Activated CD8-positive, alpha-beta T cell treated with anti-CD3 and anti-CD28 coated beads for 36 hours (primary cell): ENCODE measurements at places on chromosomes 13 and 19.
A peak's percentile ranks its signal among the peaks of the same experiment; 100 is the strongest.

GRCh38 chr19:31406106-31406505 is 56.9 kb upstream of the TSHZ3 start:
- no peaks in the 10 kb centered on the region for H3K36me3 ChIP-seq
- H3K27ac ChIP-seq: no peak overlapping the region
- H3K4me3 ChIP-seq: no peak overlapping the region
- H3K27me3 ChIP-seq: peaks cover 8% of the 10 kb centered on the region
- DNase-seq: no peak

GRCh38 chr19:815079-815774 is 6.5 kb downstream of the PLPPR3 start:
- DNase-seq: no peak
- no peak overlapping the region for H3K27ac ChIP-seq
- no peak overlapping the region for H3K4me3 ChIP-seq
- H3K4me1 ChIP-seq: no peaks in the 10 kb centered on the region
- H3K27me3 ChIP-seq: no peaks in the 10 kb centered on the region
- H3K36me3 ChIP-seq: peaks cover 35% of the 10 kb centered on the region

DNA sequence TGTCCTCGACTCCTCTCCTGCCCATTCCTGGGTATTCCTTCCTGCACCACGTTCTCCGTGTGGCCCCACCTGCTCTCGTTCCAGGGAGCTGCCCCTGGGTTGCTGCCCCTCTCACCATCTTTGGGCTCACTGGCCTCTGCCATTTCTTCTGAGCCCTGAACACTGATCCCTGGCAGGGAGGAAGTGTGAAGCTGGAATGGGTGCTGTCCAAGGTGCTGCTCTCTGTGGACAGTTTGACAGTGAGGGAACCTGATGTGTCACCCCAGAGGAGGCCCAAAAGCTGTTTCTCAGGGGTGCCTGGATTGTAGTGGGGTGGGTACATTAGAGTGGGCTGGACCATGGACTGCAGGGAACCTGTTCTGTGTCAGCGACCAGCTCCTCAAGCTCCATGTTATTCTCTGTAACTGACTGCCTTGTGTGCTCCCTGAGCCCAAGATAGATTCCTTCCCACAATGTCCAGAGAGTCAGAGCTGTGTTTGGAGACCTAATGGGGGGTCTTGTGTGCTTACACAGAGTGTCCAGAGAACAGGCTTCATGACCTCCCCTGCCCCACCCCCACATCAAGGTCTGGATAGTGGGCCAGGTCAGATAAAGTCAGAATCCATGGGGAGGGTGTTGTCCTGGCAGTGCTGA is 7.2 kb upstream of the CEACAM8 start:
- no peak overlapping the region for H3K4me3 ChIP-seq
- H3K27ac ChIP-seq: no peak overlapping the region
- H3K36me3 ChIP-seq: no peaks in the 10 kb centered on the region
- no peaks in the 10 kb centered on the region for H3K4me1 ChIP-seq
- DNase-seq: peak; percentile 47

GRCh38 chr19:311813-312261 is 20.6 kb upstream of the PLPP2 start:
- H3K36me3 ChIP-seq: peaks cover 9% of the 10 kb centered on the region
- H3K4me3 ChIP-seq: no peak overlapping the region
- no peaks in the 10 kb centered on the region for H3K27me3 ChIP-seq
- no peak for DNase-seq
